ENCODE measurements at places on chromosomes 12 and 14.

DNA sequence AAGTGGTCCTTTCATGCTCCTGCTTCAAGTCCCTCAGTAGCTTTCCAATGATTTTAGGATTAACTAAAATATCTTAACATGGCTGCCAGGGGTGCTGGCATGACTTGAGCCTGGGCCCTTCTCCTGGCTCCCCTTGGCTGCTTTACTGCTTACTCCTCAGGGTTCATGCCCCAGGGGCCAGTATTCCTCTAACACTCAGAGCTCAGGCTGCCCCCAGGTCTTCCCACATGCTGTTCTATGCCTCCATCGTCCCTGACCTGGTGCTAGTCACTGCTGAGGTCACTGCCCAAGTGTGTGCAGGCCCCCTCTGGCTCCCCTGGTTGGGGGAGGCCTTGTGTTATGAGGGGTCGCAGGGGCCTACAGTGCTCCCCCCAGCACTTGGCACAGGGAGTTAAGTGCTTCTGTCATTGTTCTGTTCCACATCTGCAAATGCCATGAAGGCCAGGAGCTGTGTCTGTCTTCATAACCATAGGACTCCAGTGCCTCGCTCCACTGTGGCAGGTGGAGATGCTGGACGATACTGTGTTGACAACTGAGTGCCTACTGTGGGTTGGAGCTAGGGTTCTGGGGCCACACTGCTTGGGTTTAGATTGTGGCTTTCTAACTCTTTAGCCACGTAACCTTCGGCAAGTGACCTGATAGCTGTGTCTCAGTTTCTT lies 190.6 kb downstream of the CALM1 start:
- no peak for DNase-seq

GRCh38 chr12:78885466-78885865 lies 20.9 kb downstream of the SYT1 start:
- no peak for DNase-seq

DNA sequence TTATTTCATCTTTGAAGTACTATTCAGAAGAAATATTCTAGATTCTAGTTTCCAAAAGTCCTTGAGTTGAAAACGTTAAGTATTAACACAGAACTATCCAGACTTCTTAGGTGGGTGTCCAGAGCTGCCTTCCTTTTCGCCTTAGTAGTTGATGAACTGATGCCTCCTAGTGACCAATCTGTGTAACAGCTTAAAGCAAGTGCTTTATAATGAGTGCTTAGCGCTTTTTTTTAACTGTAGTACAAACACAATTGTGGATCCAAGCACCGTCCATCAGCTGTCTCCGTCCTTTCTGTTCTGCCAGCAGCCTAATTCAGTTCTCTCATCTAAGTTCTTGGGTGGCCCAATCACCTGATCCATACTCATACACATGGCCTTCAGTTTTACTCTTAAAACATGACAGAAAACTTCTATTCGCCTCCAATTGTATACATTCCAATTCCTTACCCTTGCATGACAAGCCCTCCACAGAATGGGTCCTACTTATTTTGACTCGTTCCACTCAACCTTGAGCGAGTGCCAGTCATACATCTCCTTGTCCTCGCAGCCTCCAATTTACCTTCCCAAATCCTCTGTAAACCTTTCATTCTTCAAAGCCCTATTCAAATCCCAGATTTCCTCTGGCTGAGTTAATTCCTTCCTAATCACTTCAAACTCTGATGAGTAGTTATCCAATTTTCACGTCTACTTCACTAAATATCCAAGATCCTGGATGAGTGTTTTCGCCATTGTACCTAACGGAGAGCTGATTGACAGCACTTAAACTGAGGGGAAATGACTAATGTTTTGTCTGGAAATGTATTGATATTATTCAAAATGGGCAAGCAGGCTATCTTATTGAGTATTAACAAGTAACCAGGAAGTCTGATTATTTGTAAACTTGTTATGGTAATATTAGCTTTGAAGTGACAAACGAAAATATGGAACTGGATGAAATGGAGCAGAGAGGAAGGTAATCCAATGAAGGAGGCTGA lies 5.8 kb upstream of the PHLDA1 start:
- DNase-seq, result no peak

DNA sequence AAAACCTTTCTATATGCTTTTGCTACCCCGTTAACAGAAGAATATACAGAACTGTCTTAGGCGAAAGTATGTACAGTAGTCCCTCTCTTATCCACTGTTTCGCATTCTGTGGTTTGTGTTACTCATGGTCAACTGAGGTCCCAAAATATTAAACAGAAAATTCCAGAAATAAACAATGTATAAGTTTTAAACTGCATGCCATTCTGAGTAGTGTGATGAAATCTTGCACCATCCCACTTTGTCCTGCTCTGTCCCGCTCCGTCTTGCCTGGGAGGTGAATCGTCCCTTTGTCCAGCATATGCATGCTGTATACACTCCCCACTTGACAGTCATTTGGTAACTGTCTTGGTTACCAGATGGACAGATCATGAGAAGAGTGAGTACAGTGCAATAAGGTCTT lies 70.1 kb upstream of the STRN3 start:
- DNase-seq, result no peak

- DNase-seq, result no peak
These were observed 88.6 kb downstream of the MAP1LC3B2 start for GRCh38 chr12:116647813-116648212.

- DNase-seq, result no peak
These were observed 3.4 kb downstream of the PNMA1 start for GRCh38 chr14:73710737-73711136.

- no peak for DNase-seq
These were observed 29.1 kb upstream of the ADAM20 start for GRCh38 chr14:70563869-70564268.

DNA sequence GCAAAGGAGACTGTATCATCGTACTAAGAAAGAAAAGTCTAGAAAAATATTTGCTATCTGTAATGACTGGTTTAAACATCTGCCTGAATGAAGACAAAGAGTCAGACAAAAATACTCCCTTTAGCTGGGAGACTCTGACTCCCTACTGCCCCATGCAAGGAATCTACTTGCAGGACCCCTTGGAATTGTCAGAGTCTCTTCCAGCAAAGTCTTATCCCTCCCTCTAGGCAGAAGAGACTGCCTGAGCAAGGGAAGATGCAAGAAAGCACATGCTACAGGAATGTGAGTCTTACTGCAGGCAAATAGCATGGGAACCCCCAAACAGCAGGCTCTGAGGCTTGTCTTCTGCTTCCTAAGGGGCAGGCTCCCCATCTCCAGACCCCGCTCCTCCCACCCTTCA lies 154.0 kb downstream of the KCNA5 start:
- no peak for DNase-seq

DNA sequence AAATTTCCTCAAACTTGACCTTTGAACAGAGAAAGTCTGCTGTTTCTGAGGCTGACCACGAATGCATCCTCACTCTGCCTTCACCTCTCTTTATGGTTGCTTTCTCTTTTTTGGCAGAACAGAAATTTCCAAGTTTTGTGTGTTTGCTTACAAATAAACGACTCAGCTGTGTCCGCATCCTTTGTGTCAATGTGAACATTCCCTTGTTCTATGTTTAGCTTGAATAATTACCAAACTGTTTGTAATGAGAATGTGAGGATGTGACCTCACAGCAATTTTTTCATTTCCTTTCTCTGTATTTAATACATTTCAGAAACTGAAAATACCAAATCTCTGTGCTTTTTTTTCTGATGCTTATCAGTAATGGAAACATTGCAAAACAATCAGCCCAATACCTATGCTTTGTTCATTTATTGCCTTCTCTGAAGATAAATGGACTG lies 410.9 kb downstream of the EGLN3 start:
- no peak for DNase-seq

DNA sequence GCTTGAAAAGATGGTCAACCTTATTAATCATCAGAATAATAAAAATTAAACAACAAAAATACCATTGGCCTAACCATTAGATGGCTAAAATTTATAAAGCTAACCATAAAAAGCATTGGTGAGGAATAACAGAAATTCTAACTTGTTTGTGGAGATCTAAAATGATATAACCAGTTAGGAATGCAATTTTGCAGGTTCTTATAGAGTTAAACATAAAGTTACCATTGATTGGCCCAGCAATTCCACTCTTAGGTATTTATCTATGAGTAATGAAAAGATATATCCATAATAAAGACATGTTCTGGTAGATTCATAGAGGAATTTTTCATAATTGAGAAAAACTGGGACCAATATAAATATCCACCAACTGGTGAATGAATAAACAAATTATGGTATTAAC lies 1098.6 kb downstream of the FSCB start:
- DNase-seq, result no peak

GRCh38 chr12:93892423-93893268 lies 215.5 kb downstream of the CRADD start:
- no peak for DNase-seq

DNA sequence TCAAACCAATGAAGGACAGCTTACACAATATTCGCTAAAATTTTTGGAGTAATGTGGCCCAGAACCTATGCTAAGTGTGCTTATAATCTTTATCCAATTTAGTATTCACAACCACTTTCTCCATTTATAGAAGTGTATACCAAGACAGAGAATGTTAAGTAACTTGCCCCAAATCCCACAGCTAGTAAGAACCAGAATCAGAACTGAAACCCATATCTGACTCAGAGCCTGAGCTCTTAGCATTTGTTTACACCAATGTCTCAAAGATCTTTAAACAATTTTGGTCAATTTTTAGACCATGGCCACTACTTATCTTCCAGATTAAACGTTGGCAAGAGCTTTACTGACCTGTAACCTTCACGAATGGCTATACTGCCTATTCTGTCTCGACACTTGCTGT lies 53.0 kb downstream of the PAPLN start:
- no peak for DNase-seq

DNA sequence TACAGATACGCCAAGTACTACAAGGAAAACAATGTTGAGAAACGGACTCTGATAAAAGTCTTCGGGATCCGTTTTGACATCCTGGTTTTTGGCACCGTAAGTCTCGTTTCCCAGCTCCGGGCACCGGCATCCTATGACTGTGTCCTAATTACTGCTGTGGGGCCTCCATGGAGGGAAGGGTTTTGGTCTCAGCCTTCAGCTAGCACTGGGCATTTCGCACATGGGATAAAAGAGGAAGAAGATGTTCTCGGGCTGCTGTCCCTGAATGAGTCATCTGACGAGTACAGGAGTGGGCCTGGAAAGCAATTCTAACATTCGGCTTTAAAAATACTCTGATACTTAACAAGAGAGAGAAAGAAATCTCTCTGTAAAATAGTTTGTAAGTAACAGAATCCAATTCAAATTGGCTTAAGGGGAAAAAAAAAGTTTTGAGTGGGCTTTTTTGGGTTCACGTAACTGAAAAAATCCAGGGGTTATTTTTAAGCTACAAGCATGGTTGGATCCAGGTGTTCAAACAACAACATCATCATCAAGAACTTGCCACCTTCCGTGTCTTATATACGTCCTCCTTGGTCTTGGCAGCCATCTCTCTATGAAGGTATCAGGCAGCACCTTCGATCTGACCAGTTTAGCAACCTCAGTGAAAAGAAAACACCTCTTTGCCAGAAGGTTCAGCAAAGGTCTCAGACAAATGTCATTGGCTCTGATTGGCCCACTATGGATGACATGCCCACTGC lies 34.4 kb upstream of the P2RX4 start:
- no peak for DNase-seq
